ENCODE measurements at places on chromosomes 6 and 20.

GRCh38 chr20:3930265-3931206 is 41.3 kb downstream of the PANK2 start:
- no peak for DNase-seq

DNA sequence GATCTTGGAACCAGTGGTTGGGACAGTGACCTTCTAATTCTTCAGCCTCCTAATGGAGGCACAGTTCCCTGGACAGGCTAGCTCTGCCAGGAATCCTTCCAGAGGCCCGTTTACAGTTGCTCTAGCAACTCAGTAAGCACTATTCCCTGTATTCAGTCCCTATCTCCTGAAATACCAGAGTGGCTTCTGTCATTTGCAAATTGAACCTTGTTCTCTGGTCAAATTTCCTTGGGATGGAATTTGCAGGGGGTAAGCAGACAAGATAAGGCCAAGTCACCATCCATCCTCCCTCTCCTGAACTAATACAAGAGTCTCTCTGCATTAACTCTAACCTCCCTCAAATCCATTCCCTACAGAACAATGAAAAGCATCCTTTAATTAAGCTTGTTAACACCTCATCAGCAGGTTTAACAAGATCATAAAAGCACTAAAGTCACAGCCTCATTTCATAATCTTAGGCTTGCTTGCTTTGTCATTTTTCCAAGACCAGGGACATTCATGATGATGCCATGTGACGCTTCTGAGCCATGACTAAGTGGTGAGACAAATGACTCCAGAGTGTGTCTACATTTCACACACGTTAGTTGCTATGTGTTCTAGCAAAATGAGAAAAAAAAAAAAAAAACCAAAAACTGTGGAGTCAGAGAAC is 37.1 kb downstream of the SLC22A23 start:
- no peak for DNase-seq

DNA sequence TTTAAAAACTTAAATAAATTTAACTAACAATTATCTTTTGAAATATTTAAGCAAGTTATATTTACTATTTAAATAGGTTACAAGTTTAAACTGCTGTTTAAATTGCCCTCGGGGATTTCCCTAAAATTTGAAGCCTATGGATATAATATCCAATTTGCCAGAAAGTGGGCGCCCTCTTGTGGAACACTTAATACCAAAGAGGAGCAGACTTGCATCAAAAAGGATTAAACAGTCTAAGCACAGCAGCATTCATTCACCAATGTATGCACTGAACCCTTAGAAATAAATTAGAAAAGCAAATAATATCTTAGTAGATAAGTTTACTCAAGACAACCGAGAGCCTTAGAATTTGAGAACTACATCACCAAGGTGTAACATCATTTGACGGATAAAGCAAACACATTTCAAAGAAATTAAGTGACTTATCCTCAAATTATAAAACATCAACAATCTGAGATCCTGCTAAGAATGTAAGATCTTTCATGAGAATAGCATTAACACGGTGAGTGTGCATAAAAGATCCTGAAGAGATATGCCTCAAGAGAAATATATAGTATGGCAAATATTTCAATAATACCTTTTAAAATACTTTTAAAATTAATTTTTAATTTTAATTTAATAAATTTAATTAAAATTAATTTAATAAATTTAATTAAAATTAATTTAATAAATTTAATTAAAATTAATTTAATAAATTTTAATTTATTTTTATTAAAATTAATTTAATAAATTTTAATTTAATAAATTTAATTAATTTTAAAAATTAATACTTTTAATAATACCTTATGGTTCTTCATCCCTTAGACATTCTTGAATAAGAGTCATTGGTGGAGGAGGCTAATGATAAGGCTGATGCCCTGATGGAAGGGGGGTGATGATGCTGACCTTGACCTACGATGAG is 11.5 kb upstream of the MEP1A start:
- DNase-seq, result peak; percentile 14

- no peak for DNase-seq
These were observed 21.1 kb downstream of the SESN1 start for GRCh38 chr6:109073344-109074132.

GRCh38 chr20:36271639-36272546 is 34.2 kb upstream of the DLGAP4 start:
- no peak for DNase-seq

DNA sequence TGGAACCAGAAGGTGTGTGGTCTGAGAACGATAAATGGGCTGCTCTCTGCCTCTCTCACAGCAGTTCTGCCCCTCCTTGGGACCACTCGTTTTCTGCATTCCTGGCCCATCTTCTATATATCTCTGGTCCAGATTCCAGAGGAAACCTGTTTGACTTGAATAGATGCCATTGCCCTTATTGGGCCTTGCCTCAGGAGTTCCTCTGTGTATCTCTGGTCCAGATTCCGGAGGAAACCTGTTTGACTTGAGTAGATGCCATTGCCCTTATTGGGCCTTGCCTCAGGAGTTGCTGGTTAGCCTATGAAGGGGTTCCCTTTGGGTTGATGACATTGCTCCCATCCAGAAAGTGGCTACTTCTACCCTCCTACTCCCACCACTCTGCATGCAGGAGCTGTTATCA is 189.4 kb downstream of the SLC16A10 start:
- no peak for DNase-seq

DNA sequence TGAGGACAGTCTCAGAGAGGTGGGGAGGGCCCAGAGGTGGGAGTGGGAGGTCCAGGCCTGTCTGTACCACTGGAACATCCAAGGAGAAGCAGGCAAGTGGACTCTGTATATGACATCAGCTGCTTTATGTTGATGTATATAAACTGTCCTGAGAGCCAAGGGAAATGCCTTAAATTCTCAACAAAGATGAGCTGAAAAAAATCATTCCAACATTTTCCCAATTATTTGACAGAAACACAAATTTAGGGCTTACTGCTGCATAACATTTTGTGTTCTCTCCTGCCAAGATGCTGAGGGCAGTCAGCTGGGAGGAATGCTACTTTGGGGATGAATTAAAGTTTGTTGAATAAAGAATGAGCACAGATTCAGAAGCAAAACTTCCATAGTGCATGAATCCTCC is 52.8 kb downstream of the FOXC1 start:
- no peak for DNase-seq

DNA sequence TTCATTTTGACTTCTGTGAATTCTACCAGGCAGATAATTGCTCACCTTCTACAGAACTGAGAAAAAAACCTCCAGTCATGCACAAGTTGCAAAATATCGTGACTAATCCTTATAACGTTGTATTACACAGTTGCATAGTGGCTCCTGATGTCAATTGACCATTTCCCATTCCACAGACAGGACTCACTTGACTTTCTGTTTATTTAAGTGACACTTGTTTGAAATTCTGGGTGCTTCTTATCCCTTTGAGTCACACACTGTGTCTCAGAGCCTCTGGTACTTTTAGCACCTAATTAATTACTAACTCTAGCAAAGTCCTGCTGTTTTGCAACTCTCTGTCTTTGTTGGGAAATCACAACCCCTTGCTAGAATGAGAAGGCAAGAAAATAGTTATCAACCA is 16.2 kb upstream of the RSPO3 start:
- no peak for DNase-seq

DNA sequence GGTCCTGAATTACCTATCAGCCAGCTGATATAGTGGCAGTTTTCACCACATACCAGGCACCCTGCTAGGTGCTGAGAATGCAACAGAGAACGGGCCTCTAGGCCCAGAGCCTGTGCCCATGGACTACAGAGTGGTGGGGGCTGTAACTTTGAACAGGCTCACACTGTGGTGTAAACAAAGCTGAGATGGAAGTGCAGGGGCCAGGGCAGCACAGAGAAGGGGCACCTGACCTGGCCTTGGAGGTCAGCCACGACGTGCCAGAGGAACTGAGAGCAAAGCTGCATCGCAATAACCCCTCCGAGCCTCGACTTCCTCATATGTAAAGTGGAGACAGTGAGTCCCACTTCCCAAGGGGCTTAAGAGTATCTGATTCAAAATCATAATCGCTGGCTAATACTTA is 105.8 kb downstream of the MAFB start:
- DNase-seq, result no peak

- no peak for DNase-seq
These were observed 19.0 kb downstream of the PACSIN1 start for GRCh38 chr6:34484899-34485298.

DNA sequence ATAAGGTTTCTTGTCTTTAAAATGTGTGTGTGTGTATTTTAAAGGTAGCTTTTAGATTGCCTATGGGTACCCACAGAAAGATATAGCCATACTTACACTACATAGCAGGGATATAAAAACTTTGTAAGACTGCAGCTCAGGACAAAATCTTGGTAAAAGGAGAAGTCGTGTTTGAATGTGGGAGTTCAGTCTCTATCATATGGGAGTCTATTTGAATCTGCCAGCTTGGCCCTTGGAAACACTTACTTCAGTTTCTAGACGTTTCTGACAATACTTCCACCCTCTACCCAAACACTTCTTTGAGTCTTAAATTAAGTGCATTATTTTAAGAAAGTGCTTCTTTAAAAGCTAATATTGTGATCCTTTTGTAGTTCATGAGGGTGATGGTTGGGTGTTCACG is 155.7 kb downstream of the CARMIL1 start:
- DNase-seq, result no peak

DNA sequence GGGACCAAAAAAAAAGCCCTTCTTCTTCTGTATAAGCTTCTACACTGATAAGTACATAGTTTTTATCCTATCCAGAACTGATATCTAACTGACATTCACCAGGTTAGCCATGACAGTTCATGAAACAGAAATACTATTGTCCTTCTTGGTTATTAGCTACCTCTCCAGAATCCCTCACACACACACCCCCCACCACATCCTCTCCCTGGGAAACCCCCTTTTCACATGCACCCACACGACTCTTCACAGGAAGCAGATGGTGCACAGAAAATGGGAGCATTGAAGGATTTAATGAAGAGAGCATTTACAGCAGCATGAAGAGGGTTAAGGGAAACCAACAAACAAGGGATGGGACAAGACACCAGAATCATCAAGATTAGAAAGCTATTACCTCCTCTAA is 88.9 kb downstream of the FHL5 start:
- no peak for DNase-seq

DNA sequence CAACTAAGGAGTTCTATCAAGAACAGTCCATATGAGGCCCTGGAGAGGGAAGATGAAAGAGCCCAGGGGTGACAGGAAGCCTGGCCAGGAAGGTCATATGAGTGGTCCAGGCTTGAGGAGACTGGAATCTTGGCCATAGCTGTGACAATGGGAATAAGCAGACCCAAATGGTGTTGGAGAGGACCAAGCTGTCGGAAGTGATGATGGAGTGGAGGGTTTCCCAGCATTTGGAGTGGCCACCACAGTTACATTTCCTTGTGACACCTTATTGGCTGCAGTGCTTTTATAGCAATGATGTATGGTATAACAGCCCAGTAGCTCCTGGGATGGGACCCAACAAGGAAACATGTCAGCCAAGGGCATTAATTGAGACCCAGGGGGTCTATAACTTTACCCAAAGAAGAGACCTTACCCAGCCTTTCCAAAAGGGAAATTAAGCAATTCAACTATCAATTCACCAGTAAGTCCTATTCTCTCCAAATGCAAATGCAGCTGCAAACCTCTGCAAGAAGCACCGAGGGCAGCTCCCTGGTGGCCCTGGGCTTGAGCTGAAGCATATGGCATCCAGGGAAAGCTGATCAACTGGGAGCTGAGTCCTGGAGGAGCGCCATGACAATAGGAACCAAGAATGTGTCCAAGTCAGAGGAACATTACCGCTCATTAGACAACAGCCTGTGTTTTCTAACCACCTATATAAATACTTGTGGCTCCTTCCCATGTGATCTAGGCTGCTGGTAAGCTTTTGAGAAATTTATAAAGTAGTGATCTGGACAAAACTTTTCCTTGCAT is 219.4 kb downstream of the SOD2 start:
- no peak for DNase-seq

GRCh38 chr6:77366798-77367197 is 96.5 kb downstream of the HTR1B start:
- DNase-seq, result no peak

GRCh38 chr6:157865249-157865648 is 42.2 kb downstream of the SNX9 start:
- no peak for DNase-seq

DNA sequence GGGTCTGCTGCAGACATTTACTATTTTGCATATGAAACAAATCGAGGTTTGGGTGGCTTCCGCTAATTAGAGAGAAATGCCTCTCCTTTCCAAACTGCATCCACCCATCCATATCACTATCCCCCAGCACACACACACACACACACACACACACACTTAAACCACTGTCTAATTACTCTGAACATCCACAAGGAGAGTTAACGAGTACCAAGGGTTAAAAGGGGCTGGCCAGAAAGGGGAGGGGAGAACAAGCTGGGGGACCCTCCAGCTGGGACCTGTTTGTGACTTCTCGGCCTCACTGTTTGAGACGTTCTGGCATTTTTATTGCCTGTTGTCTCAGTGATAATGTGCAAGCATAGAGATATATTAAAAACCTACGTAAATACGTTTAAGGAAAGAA is 261.2 kb downstream of the FOXC1 start:
- no peak for DNase-seq

GRCh38 chr6:71585472-71585871 is 296.9 kb downstream of the OGFRL1 start:
- DNase-seq, result no peak

All from NCI-H524 treated with DMSO at 0.1 percent for 48 hours (cell line).